ENCODE measurements at places on chromosomes 5 and 9. TPM values are rescaled to one million over a fixed set of nuclear protein-coding genes. Genes with fewer than 3 reads are reported as not detected.

The NFIB gene
- 35.4 TPM for total RNA-seq

The STKLD1 gene
- total RNA-seq = not detected

- DNase-seq = no peak
These were observed 192.2 kb downstream of the ROR2 start for GRCh38 chr9:91757782-91758181.

- no peak for DNase-seq
These were observed 729 bp upstream of the RORB start for GRCh38 chr9:74496406-74496805.

DNA sequence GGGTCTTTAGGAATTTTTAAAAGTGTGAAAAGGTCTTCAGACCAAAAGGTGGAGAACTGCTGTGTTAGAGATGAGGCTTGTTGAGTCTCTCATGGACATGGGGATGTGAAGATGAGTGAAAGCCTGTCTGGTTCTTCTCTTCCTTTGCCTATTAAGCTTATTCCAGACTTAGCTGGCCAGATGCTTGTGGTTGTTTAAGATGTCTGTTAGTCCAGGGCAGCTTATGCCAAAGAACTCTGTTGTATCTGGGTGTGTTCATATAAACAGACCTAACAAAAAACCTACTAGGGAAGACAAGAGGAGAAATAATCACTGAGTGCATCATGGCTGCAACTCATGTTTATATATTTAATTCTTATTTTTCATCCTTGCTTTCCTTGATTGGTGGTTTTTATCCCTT is 57.5 kb upstream of the NCS1 start:
- DNase-seq = no peak

The FOXD1 gene
- total RNA-seq = 1.1 TPM

GRCh38 chr5:44809215-44809955 is 638 bp downstream of the MRPS30 start:
- DNase-seq = peak; percentile 69

- peak; percentile 13 for DNase-seq
These were observed 399.9 kb downstream of the ZSWIM6 start for GRCh38 chr5:61731946-61732314.

- no peak for DNase-seq
These were observed 441.1 kb downstream of the SEMA5A start for GRCh38 chr5:9104571-9105339.

The ZFP2 gene
- 0.67 TPM for total RNA-seq

GRCh38 chr9:114560956-114561355 is 26.6 kb upstream of the ATP6V1G1 start:
- no peak for DNase-seq

The CDHR2 gene
- total RNA-seq = 0.39 TPM

DNA sequence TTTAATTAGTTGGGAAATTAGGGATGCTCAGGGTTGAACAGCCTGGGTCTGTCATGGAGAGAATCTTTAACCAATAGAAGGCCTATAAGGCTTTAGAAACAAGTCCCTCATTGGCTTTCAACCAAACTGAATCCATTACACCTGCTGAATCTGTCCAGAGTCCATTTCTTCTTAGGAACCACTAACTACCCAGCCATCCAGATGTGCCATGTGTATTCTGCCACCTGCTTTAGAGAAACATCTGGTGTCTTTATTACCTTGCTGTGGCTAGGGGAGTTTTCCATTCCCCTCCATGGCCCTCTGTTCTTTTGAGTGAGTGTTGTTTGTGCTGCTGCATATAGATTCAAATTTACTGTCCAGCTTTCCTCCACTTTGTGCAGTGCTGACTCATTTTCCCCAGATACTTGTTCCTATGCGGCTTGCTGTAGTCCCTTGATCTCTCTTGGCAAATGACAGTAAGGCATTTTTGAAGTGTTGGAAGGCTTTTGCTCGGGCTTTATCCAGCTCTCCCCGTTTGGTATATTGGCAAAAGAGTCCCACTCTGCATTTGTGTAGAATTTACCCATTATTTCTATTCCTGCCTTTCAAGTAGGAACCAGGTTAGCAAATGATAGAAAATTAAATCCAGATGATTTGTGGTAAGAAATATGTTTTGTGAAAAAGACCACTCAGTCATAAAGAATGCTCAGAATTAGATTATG is 54.6 kb downstream of the NLN start:
- no peak for DNase-seq

DNA sequence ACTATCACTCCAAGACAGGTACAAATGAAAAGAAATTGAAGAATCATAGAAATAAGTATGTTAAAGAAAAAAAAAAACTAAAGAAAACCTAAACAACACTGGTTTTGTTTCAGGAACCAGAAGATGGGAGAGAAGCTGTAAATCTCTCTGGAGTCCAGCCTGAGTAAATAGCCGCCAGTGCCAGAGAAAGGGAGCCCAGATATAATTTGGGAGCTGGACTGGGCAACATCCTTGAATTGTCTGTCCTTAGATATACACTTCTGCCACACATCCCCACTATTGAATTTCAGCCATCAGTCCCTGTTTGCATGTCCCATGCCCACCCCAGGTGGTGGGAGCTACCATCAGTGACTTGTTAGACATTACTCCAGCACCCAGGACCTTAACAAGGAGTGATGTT is 979.6 kb downstream of the DTWD2 start:
- DNase-seq = no peak

GRCh38 chr5:127705120-127705892 is 2.1 kb downstream of the CCDC192 start:
- peak; percentile 52 for DNase-seq

DNA sequence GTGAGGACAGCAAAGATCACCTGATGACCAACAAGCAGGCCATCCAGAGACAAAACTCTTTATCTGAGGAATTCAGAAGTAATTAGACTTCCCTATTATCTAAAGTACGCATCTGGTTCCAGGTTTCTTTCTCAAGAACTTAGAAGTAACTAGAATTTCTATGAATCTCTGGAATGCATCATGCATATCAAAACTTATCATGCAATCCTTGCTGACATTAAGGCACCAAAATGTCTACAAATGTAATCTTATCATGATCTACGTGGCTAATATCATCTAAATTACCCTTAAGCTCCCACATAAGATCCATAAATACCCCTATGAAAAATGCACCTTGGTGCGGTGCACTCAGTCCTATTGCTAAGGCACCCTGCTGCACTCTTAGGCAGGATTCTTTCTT is 488.1 kb upstream of the TLE4 start:
- no peak for DNase-seq

DNA sequence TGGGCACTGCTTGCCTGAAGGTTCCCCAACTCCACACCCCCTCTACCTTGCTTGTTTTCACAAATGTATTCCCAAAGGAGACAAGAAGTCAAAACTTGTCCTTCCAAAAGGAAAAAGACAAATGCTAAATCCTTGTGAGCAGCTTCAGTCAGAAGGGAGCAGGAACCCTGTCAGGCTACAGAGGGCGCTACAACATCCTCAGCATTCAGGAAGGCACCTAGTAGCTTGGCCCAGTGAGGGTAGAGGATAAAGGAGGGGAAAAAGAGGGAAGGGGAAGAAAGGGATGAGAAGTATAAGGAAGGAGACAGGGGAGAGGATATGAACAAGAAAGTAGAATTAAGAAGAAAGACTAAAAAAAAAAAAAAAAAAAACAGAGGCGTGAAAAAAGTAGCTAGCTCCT is 97.5 kb downstream of the MLLT3 start:
- no peak for DNase-seq

- DNase-seq = no peak
These were observed 60.5 kb downstream of the PTCD2 start for GRCh38 chr5:72380492-72381274.

DNA sequence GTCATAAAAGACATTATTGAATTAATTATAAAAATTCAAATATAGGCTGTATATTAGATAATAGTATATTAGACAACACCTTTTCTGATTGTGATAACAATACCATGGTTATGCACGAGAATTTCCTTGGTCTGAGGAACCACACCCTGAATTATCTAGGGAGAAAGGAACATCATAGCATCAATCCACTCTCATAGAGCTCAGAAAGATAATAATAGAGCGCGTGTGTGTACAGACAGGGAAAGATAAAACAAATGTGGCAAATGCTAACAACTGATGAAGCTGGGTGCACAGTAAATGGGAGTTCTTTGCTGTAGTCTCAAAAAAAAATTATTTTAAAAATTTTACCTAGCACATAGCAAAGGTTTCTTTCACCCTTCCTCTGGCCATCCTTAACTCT is 143.5 kb downstream of the CDK5RAP2 start:
- DNase-seq = no peak

DNA sequence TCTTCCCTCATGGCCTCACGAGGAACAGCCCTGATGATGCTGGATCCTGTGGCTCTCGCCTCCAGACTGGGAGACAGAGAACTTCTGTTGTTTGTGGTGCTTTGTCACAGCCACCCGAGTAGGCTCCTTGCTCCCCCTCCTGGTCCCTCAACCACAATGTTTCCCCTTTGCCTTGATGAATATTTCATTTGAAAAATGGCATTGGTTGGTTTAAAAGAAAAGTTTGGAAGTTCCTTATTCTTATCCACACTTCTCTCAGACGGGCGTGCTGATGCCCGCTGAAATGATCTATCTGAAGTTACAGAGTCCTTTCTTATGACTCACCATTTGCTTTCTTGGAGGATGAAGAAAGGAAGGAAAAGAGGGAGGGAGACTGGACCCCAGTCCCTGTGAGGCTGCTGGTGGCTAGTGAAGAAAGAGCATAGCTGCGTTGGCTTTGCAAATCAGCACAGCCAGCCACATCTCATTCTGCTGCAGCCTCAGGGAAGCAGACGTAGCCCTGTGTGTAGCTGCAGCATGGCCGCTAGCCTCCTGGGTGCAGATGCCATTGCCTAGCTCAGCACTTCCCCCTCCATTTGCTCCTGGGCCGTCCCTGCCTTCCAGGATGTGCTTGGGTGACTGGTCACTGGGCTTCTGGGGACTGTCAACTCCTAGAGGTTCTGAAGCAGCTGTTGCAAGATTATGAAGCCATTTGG is 185.9 kb downstream of the ERCC6L2 start:
- peak; percentile 39 for DNase-seq

The TAF1L gene
- total RNA-seq = not detected

DNA sequence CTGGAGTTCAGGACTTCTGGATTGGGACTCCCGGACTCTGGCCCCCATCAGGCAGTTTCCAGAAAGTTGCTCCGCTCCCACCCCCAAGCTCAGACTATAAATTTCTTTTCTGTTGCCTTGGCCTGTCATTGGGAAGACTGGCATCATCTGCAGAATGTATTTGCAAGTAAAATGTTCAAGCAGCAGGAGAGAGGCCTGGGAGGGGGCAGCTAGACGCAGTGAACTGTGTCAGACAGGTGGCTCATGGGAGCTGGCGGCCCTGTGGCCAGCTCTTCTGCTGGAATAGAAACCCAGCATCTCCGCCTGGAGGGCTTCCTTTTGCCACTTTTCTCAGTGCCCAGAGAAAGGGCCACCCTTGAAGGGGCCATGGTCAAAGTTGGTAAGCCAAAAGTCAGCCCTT is 16.0 kb downstream of the INSYN2B start:
- no peak for DNase-seq

- DNase-seq = no peak
These were observed 292.1 kb downstream of the ARRDC3 start for GRCh38 chr5:91090995-91091394.

The DMRTA1 gene
- 0.07 TPM for total RNA-seq

DNA sequence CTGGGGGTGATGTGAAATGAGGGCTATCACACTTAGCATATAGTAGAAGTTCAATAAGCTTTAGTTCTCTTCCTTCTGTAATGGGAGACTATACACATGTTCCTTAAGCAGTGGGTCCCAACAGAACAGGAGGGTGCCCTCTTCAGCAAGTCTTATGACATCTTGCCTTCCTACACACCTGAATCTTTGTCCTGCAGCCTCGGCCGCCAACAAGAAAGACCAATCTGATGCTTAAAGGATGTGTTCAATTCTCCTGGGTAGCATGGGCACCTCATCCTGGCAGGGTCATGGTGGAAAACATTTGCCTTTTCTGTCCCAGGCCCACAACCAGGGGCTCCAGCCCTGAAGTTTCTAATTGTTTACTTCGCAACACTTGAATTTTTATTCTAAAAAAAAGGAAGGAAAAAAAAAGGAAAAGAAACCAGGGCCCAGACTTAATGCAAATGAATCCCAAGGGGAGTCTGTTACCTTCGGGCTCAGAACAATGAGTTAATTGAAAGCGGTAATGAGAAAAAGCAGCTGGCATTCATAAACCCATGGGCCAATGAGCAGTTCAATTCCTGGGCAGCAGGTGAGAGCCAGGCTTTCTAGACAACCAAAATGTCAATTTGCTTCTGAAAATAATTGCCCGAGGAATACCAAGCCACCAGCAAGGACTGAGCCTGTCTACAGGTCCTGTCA is 26.2 kb upstream of the SMAD5 start:
- no peak for DNase-seq

DNA sequence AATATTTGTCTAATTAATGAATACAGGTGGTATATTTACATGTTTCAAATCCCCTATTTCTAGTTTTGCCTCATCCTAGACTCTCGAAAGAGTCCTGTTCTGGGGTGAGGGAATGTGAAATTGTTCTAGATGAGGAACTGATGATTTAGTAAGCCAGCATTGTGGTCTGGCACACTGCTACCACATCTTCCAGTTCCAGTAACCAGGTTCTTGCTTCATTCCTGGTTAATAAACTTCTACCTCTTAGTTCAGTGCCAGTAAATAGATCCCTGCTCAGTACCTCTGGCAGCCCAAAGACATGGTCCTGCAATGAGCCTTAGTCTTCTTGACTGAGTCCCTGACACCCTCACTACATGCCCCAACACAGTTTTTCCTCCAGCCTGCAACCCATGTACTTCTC is 207.7 kb downstream of the SREK1 start:
- DNase-seq = no peak

The GGTA1 gene
- total RNA-seq = 7.7 TPM

All from adrenal gland (tissue), 19 donors.